ENCODE measurements at places on chromosomes 16 and 17.

DNA sequence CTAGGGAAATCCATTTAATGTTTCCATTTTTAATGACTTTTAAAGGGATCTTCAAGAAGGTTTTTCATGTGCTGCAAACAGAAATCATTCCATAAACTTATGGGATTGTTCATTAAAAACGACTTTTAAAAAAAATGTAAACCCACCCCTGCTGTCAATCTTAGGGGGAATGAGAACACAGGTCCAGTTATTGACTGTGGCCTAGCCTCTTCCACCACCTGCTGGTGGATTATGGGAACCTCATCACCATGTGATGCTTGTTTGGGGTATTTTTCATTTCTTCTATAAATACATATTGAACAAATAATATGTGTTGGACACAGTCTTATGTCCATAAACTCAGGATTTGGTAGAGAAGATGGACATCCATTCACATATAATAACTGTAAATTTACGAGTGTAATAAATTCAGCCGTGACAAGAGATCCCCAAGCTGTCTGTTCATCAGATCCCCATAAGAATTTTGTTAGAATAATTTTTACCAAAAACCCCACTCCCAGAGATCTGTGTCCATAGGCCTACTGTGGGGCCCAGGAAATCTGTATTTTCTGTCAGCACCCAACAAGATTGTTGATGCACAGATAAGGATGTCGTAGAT lies 42.0 kb upstream of the TMC5 start:
- DNase-seq = peak; percentile 8

DNA sequence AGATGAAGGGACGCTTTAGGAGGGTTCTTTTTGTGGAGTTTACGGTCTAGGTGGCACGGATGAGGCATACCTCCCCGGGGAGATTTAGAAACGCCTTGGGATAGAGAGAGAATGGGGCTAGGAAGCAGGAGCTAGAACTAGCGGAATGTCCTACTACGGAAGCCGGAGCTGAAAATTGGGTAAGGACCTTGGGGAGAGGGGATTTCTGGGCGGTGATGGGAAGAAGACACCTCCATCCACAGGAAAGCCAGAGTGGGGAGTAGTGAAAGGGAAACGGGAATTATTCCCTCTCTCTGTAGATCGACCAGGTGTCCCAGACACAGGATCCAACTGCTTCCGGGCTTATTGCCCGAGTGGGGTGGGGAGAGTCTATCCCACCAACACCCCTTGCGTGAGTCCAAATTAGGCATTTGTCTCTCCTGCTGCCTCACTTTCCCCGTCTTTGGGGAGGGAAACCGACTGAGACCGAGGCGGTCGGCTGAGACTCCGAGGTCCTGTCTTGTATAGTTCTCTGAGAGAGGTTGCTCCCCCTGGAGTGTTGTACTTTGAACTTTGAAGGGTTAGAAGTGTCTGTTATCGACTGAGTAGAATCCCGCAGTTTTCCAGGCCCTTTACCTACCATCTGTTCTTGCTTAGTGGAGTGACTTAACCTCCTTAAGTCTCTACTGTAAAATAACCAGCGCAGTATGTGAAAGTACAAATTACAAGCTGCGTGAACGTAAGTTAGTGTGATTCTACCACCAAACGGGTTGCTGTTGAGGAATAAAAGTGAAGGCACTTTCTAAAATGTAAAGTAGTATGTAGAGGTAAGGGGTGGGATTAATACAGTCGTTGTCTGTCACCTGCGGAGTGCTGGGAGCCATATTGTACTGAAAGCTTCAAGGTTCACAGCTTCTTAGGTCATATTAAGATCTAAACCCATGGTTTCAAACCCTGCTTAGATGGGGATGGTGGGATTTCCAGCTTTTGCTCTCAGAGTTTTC lies 1.0 kb downstream of the RSPRY1 start:
- DNase-seq = peak; percentile 7

DNA sequence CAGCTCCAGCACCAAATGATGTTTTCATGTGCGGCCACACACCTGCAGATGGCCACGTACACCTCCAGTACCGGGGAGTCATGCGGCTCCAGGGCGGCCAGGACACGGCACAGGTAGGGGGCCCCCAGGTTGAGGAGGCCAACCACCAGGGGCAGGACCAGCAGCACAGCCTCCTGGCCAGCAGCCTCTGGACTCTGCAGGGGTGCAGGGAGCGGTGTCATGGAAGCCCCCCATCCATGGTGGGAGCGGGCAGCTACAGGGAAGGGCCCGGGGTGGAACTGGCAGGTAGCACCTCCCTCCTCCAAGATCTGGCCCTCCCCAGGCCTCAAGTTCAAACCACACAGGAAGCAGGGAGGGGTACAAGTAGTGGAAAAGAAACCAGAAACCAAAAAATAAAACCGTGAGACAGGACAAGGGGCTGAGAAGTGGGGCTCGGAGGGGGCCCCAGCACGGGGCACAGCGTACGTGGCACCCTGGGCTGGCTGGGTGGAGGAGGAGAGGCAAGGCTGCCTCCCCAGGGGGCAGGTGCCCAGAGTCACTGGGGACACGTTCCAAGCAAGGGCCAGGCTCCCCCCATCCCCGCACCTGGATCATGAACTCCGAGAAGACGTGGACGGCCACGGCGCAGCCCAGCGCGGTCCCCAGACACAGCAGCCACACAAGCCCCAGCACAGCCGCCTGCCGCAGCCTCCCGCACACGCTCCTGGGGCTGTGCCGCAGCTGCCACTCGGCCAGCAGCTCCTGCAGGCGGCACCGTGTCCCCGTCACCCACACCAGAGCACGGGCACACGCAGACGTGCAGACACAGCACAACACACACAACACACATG lies 7.4 kb downstream of the TMC6 start:
- DNase-seq = no peak

GRCh38 chr16:77406680-77407079 lies 28.2 kb downstream of the ADAMTS18 start:
- DNase-seq = no peak

DNA sequence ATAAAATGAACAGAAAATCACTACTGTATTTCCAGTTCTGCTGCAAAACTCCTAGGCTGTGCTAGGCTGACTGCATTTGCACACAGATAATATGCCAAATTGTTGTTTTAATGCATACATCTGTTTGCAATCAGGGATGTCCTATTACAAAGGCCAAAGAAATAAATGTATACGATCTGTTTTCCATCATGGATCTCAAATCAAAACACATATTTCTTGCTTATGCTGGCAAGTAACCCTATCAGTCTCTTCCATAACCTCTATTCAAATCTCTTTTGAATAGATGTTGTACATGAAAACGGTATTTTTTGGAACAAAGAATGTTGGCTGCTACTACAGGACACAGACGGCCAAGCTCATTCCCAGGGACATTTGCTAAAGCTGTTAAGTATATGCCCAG lies 56.6 kb downstream of the DUSP14 start:
- no peak for DNase-seq

- no peak for DNase-seq
Observed at GRCh38 chr17:79831265-79832217, 7.7 kb downstream of the CBX4 start.

- DNase-seq = no peak
Observed at GRCh38 chr17:22492331-22492730, 800.0 kb downstream of the KCNJ18 start.

GRCh38 chr17:19302791-19303331 lies 59.7 kb downstream of the B9D1 start:
- no peak for DNase-seq

- DNase-seq = no peak
Observed at GRCh38 chr17:78769196-78769773, 12.8 kb downstream of the CYTH1 start.

- no peak for DNase-seq
Observed at GRCh38 chr17:36980280-36980761, 31.6 kb downstream of the AATF start.

DNA sequence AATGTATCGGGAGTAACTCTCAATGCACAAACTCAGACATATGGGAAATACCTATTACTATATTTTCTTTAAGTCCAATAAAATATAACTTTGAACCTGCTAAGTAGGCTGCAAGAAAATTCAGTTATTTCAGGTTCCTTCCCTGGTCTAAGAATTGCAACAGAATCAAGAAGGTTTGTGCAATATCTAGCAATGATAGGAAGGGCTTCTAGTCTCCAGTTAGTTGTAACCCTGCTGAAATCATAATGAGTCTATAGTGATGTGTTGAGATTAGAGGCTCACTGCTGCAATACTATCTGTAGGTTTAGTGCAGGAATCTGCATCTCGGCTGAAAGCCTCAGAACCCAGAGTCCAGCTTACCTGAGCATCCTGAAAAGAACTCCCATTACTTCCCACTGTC lies 110.5 kb downstream of the PMP22 start:
- no peak for DNase-seq

- DNase-seq = peak; percentile 92
Observed at GRCh38 chr17:19004421-19005136, at the start of gene FAM83G. FAM83G (minus strand) TSS chr17:19004764; CDS start chr17:19004041, 723 bp downstream.

DNA sequence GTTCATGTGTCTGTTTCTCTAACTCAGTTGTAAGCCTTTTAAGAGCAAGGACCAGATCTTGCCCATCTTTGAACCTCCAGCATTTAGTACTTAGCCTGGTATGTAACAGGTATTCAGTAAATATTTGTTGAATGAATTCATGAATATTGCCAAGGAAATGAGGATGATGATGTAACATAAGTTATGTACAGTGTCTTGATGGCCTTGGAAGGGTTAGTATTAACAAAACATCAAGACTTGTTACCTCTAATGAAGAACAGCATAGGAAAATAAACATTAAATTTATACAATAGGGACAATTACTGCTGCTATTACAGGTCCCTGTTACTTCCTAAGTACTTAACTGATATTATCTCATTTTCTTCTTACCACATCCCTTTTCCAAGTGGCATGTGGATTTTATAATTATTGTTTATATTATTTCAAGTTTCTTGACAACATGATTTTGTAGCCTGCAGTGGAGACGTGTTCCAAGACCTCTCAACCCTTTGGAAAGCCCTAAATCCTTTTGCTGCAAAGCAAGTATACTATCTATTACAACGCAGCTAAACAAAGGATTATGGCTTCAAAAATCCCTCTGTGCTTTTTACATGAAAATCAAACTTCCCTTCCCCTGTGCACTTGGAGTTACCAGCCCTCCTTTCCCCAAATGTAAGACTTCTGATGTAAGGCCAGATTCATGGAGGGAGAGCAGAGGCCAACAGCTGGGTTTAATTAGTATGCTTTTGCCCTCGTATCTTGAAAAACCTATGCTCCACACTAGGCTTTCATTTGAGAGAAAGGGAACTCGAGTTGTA lies 77.4 kb upstream of the SMIM36 start:
- DNase-seq = no peak

- no peak for DNase-seq
Observed at GRCh38 chr17:48644910-48645557, 18.9 kb upstream of the HOXB9 start.

DNA sequence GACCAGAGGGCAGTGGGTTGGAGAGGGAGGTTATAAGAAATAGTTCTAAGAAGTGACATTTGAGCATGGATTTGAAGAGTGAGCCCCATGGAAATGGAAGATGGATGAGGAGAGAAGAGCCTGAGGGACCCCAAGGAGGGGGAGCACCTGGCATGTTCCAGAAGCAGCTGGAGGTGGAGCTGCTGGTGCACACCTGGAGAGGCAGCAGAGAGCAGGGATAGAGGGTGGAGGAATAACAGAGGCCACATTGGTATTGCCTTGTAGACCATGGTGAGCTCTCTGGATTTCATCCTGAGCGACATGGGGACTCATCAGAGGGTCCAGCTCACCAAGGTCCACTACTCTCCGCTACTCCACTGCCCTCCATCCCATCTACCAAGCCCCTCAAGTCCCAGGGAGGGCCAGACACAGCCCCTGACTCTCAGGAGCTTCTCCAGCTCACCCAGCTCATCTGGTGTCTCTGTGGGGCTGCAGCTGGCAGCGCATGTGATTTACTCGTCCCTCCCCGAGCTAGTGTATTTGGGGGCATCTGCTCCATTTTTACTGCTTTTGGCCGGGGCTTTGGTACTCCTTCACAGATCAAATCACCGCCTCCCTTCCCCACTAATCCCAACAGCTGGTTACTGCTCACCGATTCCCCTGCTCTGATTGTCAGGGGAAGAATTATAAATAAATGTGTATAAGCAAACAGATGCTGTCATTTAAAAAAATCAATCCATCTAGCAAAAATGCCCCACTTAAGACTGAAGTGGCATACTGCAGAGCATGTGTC lies 22.1 kb upstream of the KDM8 start:
- no peak for DNase-seq

- DNase-seq = no peak
Observed at GRCh38 chr17:28992185-28992584, 13.6 kb downstream of the SEZ6 start.

Data from activated CD4-positive, alpha-beta T cell treated with anti-CD3 and anti-CD28 coated beads for 4 hours (primary cell).